ENCODE measurements at places on chromosomes 12 and 14. TPM values are rescaled to one million over a fixed set of nuclear protein-coding genes. Genes with fewer than 3 reads are reported as not detected.

The CLEC1A gene
- 0.75 TPM for total RNA-seq

DNA sequence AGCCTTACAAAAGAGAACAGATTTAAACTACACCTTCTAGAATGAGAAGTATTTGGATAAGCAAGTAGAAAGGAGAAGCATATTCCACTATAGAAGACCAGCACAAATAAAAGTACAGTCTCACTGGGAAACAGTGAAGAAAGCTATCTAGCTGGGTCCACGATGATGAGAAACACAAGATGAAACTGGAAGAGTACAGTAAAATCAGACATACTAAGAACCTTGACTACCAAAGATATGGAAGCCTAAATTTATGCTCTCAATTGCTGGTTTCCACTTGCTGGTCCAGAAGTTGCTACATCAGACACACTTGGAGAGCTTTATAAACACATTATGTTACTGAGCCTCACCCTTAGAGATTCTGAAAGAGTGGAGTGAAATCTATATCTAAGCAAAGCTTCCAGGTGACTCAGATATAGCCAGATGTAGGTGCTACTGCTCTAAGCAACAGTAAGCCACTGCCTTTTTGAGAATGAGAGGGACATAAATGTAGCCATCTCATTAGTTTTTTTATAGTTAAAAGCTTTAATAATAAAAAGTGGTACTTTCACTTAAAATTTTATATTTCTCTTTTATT lies 96.3 kb upstream of the BBS10 start:
- DNase-seq: no peak

- no peak for DNase-seq
These were observed 720.1 kb upstream of the TMEM132C start for GRCh38 chr12:127546721-127547505.

DNA sequence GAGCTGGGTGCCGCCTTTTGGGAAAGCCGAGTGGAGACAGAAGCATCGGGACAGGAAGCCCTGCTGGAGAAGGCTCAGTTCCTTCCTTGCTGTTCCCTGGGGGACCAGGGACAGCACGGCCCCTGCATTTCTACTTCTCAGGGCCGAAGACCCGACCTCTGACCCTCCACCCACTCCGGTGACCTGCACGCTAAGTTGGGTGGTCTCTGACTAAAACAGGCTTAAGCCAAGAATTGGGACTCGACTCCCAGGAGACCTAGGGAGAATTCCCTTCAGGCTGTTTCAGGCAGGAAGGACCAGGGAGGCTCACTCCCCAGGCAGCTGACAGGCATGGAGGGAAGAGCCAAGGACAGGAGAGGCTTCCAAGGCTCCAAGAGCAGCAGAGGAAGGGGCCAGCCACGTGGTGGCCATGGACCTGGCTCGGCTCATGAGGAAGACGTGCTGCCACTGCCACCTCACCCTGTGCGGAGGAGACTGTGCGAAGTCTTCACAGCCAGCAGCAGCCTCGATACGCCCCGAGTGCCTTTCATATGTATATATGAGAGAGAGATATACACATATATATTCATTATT lies 43.9 kb downstream of the DCAF4 start:
- no peak for DNase-seq

- DNase-seq: no peak
These were observed 85.5 kb downstream of the ACTN1 start for GRCh38 chr14:68893566-68893965.

DNA sequence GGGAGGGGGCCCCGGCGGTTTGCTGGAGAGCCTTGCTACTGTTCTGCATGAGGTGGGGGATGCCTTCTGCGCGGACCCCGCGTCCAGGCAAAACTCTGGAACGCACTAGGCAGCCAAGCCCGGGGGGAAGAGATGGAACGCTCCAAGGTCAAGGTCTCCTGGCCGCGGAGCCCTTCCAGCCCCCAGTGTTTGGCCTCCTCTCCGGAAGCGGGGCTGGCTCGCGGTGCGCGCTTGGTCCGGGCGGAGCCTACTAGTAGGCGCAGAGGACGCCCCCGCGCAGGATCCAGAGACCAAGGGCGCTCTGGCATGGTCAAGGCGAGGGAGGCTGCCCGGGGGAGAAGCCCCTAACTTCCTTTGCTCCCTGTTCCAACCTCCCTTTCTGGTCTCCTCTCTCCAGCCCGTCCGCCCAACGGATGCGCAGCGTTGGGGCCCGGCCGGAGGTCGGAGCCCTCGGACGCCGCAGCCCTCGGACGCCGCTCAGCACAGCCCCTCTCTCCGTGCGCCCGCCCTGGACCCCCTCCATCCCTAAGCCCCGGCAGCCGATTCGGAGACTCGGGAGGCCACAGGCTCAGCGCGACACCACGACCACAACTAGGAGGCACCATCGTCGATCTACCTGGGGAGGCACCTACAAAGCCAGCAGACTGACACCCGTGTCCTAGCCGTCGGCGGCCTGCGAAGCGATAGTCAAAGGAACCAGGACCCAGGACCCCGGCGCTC lies 669 bp upstream of the KCNK13 start:
- DNase-seq: no peak

Measured in pancreas (tissue), 10 donors.